ENCODE measurements at places on chromosomes 3 and 15.

DNA sequence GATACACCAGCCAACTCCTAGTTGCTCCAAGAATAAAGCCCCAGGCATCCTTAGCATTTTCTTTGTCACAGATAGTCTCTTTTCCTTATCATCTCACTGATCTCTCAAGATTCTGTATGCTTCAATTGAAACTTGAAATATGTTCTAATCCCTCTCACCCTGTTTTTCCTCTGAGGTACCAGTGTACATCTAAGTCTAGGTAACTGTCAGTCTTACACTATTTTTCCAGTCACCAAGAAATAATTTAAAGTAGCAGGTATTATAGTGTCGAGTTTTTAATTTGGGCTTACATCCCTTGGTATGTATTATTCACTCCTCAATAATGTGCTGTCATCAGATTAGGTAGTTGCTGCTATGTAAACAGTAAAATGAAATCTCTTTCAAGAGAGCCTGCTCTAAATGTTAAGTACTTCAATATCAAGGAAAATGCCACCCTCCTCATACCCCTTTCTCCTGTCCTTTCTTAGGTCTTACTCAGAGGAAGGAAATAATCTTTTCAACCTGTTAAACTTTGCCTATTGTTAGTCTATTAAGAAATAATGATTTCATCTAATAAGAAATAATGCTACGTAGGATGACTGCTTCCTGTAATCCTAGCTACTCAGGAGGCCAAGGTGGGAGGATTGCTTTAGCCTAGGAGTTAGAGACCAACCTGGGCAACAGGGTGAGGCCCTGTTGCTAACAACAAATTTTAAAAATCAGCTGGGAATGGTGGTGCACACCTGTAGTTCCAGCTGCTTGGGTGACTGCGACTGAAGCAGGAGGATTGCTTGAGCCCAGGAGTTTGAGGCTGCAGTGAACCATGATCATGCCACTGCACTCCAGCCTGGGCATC lies 39.8 kb downstream of the TSC22D2 start:
- DNase-seq = no peak

- DNase-seq = peak; percentile 16
Observed at GRCh38 chr3:120102674-120103073, 8.4 kb upstream of the GSK3B start.

- DNase-seq = no peak
Observed at GRCh38 chr3:75295013-75295412, 369.1 kb upstream of the FRG2C start.

DNA sequence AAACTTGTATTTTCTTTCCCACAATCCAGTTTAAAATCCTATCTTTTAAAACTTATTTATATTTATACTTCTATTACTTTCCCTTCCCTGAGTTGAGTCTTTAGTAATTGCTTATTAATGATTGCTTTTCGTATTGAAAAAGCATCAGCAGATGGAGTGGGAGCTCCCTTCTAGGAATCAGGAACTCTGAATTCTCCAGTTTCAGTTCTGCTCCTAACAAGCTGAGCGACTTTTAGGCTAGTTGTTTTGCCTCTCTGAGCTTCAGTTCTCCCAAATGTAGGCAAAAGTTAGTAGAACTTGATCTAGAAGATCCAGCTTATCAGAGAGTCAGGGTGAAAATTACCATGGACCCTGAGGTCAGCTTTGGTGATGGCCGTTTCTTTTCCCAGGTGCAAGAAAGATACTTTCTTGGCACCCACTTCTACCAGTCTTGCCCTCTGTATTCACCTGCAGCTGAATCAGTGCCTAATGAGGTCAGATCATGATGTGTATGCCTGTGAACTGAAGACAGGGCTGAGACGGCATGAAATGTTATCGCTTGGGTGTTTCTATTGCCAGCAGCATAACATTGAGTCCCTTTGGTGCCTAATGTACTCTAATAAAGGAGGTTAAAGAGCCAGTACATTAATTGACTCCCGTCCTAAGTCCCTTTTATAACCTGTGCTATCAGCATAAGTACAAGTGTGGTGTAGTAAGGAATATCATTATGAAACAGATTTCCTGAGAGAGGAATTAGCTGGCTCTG lies 194.5 kb upstream of the TBC1D5 start:
- no peak for DNase-seq

GRCh38 chr3:156170571-156170970 lies 50.2 kb downstream of the KCNAB1 start:
- peak; percentile 76 for DNase-seq

DNA sequence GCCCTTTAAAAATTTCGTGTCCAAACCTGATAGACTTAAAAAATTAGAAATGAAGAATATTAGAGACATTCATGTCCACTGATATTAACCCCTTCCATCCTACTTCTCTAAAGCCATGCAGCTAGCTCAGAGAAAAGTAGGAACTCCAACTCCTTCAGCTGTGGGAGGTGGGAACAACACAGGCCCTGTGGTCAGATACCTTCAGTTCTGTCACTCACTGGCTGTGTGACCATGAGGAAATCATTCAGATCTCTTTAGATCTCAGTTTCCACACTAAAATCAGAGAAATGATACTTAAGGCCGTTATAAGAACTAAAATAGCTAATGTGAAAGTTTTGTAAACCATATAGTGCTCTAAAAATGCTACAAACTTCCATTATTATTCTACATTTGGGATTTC lies 209.8 kb downstream of the TNIK start:
- DNase-seq = no peak

DNA sequence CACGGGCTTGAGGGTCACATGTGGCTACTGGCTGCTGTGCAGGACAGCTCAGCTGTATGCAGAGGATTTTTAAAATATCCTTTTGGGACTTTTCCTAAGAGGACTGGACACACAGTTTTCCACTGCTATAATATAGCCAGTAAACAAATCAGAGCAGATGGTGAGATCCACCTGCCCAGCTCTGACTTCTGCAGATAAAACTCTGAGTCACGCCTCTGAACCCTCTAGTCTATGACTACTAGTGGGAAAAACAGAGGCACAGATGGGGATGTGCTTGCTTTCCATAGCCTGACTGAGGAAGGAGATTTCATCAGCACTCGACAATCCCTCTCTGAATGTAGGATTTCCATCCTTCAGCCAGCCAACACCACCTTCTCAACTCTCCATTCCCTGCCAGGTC lies 45.1 kb downstream of the COLQ start:
- peak; percentile 87 for DNase-seq

DNA sequence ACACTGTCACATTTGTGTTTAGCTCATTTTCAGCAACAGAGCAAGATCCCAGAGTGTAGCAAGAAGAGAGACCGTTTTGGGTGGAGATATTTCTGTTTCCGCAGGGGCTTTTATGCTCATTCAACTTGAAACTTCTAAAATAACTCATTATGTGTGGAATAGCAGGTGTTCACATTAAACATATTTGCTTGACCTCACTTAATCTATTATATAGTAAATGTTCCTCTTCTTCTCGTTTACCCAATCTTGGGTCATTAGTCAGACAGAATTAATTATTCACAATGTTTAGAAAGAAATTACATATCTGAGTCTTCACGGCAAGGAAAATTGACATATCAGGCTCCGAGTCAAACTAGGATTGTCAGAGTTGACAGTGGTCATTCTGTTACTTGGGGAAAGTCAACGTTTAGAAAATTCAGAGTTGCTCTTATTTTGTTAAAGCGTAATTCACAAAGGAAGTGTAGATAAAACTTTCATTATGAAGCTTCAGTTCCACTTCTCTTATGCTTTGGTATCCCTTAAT lies 222.9 kb downstream of the TPRG1 start:
- DNase-seq = no peak

DNA sequence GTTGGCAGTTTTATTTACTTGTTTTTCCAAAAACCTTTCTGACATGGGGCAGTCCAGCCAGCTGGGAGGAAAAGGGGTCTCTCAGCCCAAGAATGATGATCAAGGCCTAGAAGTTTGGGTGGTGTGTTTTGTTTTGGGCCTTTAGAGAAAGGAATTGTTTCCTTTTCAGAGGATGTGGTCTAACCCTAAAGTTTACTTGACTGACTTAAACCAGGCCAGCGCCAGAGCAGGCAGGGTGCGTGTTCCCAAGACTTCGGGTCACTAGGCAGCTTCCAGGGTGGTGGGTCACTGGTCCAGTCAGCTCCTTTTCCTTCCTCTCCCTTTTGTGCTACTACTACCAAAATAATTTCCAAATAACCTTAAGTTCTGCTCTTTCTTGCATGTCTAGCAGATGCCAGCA lies 4.9 kb downstream of the FLNB start:
- DNase-seq = no peak

- DNase-seq = no peak
Observed at GRCh38 chr15:85800478-85801123, 5.9 kb upstream of the KLHL25 start.

DNA sequence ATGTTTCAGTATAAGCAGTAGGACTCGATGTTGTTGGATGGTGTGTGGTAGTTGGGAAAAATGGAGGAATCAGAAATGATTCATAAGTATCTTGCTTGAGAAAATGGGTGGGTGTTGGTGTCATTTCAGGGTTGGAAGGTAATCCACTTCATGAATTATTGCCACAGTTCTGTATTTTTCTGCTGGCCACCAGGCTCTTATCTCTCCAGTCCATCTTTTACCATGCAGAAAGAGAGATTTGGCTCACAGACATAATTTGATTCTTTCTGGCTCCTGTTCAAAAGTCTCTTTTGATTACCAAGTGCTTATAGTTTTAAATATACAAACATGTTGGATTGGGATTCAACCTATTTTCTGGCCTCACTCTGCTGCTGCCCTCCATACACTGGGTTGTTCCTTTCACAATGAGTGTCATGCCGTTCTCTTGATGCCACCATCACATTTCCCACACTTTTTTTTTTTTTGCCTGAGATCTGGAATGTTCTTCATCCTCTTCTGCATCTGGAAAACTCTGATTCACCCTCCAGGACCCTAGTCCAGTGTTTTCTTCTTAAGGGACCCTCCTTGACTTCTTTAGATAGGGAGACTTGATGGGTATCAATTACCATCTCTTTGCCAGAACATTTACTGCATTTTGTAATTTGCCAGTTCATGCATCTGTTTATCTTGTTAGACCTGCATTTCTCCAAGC lies 69.4 kb upstream of the GAP43 start:
- DNase-seq = no peak

DNA sequence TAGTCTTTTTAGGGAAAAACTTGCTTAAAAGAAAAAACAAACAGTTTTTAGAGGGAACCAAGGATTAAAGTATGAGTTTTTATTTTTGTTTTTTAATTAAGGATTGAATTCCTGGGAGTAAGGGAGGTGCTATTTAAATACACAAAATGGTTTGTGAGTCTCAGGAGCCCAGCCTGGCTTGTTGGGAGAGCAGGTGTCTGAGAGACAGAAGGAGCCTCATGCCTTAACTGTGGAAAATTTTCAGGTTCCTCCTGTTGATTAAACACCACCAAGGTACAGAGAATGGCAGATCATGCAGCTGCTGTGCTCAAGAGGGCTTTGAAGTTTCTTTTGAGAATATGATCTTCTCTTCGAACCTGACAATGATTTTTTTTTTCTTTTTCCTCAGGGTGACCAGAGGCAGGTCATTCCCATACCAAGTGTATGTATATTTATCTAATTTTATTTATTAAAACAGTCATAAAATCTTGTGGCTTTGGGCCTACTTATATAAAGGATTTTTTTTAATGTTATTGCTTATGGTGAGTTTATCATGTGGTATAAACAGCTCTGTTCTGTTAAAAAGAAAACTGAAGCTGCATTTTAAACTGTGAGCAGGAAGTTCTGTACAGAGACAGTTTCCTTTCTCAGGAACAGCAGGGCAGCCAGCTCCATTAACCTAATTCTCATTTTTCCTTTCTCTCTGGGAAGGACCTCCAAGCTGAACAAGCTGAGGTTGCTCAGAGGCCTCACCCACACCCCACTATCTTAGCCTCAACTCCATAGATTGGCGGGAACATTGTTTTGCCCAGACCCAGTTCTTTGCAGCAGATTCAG lies 33.7 kb upstream of the VILL start:
- DNase-seq = no peak

DNA sequence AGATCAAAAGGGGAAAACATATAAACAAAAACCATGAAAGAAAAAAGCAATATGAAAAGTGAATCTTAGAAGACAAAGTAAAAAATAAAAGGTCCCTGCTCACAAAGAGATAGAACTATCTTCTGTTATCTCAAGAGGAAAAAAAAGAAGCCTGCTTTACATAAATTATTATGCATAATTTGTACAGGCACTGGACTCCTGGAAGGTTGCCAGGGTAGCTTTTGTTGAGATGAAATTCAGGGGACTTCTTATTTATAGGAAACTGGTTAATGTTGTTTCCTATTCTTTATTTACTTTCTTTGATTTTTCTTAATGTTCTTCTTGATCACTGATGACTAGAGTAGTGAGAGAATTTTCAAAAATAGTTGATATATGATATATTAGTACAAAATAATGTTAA lies 66.9 kb downstream of the PPM1L start:
- DNase-seq = no peak
